NCI-H2171 (cell line): ENCODE measurements at places on chromosomes 12 and 14.
A peak's percentile ranks its signal among the peaks of the same experiment; 100 is the strongest.

DNA sequence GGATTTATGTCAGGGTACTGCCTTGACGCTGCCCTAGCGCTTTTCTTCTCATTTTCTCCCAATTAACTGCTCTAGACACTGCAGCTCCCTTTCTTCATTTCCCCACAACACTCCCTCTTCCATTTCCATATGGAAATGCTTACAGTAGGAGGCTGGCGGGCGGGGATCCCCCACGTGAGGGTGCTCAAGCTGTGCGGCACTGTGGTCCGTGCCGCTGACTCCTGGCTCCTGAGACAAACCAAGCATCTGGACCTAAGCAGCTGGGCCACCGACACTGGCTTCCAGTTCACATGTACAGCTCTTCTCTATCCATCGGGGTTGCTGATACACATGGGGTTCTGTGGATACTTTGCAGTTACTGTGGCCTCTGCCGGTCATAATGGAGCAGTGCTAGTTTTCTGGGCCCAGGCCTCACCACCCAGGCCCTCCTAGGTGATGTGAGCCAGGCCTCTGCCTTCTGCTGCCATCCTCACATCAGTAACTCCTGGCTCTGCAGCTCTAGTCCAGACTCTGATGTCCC lies 20.2 kb downstream of the TCHP start:
- DNase-seq = no peak

DNA sequence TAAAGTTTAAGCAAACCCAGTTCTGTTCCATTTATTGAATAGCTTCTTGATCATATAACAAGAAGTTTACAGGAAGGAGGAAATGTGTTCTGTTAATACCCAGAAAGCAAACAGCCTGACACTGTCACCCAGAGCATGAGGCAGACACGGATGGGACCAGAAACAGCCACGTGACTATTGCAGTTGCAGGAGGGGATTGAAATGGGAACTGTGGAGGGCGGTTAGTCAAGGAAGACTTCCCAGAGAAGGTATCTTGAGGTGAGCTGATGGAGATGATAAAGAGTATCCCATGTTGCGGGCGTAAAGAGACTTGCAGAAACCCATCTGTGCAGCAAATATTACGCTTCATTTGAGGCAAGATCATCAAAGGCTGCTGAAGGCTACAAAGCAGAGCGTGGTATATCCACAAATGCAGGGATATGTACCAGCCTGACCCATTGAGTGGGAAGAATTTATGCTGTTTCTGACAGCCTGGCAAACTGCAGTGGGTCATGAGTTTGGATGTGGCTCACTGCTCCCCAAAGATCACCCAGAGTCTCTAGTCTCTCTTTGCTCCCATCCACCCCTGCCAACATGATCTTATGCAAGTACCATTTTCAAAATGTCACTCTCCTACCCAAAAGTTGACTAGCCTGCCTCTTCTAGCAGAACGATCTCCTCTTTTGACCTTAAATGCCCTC lies 20.7 kb downstream of the KRT76 start:
- DNase-seq = no peak

GRCh38 chr12:53852061-53852460 lies 86.6 kb upstream of the HOXC13 start:
- DNase-seq = no peak

DNA sequence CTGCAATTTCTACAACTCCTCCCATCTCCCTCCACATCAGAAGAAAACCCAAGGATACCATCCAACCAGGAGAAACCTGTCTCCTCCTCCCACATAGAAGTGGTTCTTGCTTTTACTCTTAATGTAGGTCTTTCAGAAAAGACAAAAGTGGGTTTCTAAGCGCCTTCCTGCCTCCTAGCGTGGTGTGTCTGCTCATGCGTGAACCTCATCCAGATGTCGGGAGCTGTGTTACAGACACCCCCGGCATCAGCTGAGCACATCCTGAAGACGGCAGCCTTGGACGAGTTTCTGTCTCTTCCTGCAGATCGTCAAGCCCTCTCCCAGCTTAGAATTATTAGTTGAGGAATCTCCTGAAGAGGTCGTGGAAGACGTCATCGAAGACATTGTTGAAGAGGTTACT lies 9.5 kb downstream of the LRRC43 start:
- no peak for DNase-seq

DNA sequence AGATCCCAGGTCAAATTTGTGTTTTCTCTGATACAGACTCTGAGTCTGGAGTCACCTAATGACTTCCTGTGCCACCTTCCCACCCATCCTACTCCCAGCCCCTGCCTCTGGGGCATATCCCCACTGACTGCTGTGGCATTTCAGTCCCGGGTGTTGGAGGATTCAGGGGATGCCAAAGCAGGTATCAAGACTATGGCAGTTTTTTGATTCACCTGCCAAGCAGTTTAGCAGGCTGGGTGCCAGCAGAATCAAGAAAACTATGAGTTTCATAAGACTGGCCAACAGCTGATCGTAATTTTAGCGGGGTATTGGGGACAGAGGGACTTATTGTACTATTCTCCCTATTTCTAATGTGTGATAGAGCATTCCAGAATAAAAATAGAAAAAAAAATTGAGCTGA lies 4.6 kb downstream of the PLEKHH1 start:
- no peak for DNase-seq

DNA sequence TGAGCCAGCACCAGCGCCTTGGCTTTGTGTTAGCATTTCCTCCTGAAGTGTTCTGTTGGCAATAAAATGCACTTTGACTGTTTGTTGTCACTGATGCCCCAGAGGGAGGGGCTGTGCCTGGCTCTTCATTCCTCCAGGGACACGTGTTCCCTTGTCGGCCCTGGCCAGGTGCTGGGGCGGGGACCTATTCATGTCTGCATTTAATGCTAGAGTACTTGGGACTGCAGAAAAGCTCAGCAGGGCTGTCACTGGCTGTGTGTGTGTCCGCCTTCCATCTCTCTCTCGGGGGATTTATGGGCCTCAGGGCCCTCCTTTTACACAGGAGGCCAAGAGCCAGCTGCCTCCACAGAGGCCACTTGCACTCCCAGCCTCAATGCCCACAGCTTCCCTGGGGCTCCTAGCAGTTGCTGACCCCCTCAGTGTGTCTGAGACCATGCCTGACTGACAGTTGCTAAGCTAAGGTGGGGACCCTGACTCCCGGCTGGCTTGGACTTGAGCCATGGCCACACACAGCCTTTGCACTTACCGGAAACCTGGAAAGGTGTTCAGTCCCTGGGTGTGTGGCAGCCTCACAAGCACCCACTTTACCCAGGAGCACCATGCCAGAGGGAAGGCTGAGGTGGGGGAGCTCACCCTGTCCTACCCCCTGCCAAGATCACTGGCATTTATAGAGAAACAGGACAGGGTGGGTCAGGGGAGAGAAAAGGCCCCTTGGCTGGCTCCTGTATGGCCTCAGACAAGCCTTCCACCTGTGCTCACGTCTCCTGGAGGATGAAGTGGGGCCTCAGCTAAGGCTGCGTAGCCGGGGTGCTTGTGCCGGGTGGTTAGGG lies 27.8 kb downstream of the HIP1R start:
- DNase-seq = peak; percentile 72

DNA sequence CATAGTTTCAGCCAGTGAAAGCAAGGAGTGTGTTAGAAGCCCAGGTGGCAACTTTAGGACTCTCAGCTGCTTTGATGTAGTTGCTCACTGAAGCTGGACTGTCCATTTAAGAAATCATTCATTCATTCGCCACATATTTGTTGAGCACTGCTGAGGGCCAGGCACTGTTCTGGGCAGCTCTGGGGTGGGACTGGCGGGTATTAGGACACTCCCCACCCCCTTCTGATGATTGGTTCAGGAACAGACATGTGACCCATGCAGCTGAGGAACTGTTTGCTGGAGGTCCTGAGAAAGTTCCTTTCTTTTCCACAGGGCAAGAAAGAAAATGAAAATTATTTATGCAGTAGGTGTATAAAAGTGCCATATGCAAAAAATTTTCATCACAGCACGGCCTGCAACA lies 70.3 kb upstream of the CHST11 start:
- no peak for DNase-seq

DNA sequence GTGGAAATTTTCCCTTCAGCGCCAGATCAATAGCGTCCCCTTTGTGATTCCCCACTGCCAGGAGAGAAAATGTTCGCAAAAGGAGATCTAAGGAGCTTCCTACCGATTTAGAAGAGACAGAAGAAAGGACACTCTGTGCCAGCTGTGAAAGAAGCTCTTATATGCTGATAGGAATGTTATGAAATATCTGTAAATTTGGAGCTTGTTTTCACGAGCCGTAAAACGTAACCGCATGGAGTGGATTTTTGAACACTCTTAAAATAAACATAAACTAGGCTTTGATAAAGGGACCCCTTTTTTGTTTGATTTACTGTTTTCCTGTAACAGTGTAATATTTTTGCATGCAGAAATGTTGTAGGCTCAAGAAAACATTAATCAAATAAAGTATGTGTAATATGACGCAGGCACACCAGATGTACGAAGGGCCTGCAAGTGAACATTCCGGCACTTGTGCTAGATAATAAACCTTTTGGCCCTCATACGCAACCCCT lies 346.8 kb downstream of the ETNK1 start:
- no peak for DNase-seq

- no peak for DNase-seq
Measured at GRCh38 chr12:63064080-63064479, 86.9 kb downstream of the AVPR1A start.

- DNase-seq = no peak
Measured at GRCh38 chr14:69703047-69704039, 63.6 kb upstream of the SRSF5 start.

DNA sequence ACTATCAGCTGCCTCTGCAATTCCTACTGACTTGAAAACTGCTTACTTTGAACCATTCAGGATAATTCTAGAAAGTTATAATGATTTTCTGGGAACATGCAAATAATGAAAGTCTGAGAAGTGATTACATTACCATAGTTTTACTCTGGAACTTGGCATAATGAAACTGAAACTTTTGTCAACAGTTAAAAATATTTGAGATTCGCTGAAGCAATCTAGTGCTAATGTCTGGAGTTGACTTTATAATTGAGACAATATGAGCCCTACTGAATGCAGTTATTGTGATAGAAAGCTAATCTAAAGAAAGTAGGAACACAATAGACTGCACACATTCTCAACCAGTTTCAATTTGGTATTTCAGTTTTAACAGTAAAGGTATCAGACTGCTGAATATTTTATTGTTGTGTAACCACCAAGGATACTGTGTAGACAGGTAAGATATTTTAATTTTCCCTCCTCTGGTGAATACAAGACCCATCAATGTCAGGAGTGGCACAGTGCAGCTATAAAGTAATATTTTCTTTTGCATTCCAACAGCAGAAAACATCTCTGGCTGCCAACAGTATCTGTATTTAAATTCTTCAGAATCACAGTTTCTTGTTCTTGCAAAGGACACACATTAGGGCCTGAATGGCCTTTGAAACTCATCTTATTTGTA lies 483.5 kb downstream of the ATP23 start:
- no peak for DNase-seq

GRCh38 chr12:1424674-1425395 lies 169.5 kb downstream of the FBXL14 start:
- no peak for DNase-seq

DNA sequence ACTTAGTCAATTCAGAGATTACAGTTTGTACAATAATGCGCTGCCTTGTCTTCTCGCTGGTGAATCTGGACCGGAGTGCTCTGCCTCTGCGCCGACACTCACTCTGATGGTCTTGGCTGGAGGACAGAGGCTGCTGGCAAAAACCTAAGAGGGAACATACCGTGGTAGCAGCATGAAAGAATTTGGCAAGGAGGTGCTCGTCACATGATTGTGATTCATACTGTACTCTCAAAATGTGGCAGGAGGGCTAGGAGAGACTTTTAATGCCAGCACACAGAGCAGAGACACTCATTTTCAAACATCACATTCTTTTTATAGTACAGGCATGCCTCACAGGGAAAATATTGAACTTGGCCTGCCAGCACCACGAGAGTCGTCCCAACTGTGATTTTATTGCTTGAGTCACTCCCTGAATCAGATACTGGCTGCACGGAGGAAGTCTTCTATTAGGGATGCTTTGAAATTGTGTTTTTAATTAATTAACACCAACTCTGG lies 67.8 kb downstream of the HMGA2 start:
- DNase-seq = no peak

DNA sequence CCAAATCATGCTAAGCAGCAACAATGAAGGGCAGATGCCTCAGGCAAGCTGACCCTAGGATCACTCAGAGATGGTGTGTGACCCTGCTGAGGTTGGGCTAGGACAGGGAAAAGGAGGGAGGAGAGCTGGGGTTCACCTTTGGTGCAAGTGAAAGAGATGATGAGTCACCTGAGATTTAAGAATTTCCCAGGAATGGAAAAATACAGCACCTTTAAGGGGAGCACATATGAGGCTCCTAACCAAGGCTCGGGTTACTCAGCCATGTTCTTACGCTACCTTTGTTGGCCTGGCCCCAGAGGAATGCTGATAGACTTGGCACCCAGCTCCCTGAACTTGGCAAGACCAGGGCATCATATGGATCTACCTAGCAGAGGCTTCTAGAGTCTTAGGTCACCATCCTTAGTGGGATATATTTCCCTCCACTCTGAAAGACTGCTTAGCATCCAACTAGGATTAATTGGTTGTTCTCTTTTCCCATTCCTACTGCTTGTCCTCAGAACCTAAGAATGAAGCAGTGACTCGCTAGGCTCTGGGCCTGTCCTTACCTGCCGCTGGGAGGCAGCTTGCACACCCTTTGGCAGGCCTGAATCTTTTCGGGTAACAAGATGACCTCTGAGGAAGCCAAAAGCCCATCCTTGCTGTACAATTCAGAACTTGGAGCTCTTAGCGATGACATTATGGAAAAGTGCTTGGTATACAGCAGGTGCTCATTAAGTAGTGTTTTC lies 4.0 kb upstream of the NAA25 start:
- no peak for DNase-seq
